ENCODE measurements at places on chromosomes 13 and 19.

DNA sequence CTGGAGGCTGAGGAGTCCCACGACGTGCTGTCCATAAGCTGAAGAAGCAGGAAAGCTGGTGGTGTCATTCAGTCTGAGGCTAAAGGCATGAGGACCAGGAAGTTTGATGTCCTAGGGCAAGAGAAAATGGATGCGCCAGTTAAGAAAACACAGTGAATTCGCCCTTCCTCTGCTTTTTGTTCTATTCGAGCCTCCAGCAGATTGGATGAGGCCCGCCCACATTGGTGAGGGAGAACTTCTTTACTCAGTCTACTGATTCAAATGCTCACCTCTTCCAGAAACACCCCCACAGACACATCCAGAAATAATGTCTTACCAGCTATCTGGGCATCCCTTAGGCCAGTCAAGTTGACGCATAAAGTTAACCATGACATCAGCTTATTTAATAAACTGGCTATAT is 7.5 kb upstream of the TTYH1 start:
- DNase-seq, result no peak

- no peak for DNase-seq
Observed at GRCh38 chr13:65971541-65971940, 1258.6 kb downstream of the PCDH9 start.

- no peak for DNase-seq
Observed at GRCh38 chr13:55553701-55554100, 1587.0 kb upstream of the PRR20A start.

DNA sequence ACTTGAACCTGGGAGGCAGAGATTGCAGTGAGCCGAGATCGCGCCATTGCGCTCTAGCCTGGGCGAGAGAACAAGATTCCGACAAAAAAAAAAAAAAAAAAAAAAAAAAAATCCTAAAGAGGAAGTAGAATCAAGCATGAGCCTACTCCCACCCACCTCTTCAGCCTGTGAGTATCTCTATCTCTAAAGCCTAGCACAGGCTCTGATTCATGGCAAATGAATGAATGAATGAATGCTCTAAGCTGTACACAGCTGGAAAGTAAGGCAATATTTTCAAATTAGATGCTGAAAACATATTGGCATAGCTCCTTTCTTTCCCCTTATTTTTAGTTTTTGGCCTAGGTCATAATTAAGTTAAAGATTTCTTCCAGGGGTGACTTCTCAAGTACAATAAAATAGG is 35.7 kb upstream of the FAM216B start:
- DNase-seq, result no peak

DNA sequence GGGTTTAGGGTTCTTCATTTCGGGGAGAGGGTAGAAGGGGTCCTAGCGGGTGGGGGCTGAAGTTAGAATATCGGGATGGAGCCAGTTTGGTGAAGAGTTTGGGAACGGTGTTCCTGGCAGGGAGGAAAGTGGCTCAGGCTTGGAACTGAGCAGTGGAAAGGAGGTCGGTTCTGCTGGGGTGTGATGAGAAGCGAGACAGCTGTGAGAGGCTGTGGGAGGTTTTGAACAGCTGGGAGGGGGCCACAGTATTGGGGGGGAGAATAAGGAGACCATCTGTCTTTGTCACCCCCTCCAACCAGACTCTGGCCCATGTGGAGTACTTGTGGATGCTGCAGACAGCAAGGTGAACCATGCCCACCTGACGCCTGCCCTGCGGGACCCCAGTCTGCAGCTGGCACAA is 1.0 kb upstream of the TM6SF2 start:
- DNase-seq, result no peak

GRCh38 chr13:112709825-112710783 is 20.3 kb downstream of the ATP11A start:
- DNase-seq, result no peak

DNA sequence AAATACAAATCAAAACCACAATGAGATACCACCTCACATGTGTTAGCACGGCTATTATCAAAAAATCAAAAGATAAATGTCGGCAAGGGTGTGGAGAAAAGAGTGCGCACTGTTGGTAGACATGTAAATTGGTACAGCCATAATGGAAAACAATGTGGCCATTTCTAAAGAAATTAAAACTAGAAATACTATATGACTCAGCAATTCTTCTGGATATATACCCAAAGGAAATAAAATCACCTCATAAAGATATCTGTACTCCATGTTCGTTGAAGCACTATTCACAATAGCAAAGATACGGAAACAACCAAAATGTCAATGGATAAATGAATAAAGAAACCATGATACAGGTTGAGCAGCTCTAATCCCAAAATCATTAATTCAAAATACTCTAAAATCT is 30.8 kb downstream of the VWA8 start:
- DNase-seq, result no peak

DNA sequence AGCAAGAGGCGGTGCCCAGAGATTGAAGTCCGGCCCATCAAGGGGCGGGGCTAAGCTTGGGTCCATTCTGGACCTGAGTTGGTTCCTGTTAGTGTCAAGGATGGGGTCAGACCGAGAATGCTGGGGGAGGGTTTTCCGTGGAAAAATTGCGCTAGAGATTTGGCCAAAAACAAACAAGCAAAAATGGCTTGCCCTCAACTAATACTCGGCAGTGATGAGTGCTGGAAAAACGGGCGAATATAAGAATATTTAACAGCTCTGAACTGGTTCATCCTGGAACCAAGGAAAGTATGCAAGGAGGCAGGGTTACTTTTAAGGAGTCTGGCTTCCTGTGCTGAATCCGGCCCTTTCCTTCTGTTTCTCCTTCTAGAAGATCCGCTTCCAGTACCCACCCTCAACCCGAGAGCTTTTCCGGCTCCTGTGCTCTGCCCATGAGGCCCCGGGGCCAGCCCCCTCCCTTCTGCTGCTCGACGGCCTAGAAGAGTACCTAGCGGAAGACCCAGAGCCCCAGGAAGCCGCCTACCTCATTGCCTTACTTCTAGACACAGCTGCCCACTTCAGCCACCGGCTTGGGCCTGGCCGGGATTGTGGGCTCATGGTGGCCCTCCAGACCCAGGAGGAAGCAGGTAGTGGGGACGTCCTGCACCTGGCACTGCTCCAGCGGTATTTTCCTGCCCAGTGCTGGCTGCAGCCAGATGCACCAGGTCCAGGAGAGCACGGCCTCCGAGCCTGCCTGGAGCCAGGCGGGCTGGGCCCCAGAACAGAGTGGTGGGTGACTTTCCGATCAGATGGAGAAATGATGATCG is 880 bp downstream of the SWSAP1 start:
- DNase-seq, result no peak

GRCh38 chr19:49189259-49189658 is 31.7 kb downstream of the TRPM4 start:
- no peak for DNase-seq

DNA sequence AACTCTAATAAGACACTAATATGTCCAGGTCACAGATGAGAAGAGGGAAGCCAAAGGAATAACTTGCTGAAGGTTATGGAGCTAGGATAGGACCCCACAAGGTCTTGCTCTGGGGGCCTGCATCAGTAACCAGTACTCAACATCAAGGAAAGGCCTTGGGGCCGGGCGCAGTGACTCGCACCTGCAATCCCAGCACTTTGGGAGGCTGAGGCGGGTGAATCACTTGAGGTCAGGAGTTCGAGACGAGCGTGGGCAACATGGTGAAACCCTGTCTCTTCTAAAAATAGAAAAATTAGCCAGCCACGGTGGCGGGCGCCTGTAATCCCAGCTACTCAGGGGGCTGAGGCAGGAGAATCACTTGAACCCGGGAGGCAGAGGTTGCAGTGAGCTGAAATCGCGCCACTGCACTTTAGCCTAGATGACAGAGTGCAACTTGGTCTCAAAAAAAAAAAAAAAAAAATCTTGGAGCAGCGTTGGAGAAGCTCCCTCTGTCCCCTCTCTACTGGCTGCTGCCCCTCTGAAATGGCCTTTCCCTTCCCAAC is 1.8 kb downstream of the LONP1 start:
- no peak for DNase-seq

DNA sequence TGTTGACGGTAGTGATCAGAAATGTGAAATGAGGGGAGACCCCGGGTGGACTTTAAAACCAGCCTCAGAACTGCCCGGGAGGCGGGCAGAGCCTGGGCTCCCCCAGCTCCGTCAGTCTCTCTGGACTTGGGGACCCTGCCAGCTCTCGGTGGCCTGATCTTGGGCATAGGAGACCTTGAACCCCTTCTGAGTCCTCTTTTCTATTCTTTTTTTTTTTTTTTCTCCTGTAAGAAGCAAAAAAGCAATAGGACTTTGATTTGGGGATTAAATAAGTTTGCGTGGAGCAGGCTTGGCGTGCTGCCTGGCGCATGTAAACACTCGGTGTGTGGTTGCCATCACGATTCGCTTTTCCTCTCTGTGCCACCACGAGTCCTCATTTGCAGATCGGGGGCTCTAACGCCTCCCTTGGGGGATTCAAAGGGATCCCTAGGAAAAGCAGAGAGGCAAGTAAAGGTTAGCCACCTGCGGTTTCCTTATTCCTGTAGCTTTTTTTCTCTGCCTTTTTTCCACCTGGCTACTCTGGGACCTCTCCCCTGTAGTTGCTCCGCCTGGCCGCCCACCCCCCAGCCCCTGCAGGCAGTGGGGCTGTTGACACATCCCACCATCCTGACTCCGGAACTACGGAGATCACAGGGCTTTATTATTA is 1.3 kb downstream of the SAFB start:
- no peak for DNase-seq

DNA sequence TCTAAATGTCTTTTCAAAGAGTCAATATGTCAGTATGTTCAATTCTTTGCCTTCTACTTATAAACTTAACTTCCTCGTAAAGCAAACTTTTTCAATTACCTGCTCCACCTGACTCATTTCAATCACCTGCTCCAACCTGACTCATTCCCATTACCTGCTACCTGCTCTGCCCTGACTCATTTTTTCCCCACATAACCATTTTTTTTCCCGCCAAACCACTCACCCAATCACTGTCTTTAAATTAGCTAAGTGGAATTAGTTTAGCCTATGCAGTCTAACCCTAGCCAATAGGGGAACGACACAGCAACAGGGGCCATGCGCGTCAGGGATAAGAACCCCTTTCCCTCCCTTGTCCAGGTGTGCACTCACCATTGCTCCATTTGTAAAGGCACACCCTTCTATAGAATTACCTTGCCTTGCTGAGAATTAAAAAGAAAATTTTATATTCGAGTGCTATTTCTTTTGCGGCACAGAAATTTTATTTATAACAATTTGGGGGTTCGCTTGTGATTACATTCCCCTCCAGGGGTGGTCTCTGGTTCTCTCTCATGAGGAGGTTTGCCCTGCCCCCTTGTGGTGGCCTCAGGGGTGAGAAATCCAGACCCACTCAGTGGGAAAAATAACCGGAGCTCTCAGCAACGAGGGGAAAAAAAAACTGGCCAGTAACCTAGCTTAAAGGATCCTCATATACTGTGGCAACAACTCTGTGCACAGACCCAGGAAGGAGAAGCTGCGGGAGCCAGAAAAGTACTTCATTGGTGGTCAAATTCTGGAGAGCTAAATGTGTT is 193.1 kb downstream of the ZNF486 start:
- DNase-seq, result peak; percentile 25

GRCh38 chr13:109370496-109370895 is 415.9 kb downstream of the IRS2 start:
- no peak for DNase-seq

GRCh38 chr13:106001443-106001842 is 534.0 kb downstream of the EFNB2 start:
- DNase-seq, result no peak

DNA sequence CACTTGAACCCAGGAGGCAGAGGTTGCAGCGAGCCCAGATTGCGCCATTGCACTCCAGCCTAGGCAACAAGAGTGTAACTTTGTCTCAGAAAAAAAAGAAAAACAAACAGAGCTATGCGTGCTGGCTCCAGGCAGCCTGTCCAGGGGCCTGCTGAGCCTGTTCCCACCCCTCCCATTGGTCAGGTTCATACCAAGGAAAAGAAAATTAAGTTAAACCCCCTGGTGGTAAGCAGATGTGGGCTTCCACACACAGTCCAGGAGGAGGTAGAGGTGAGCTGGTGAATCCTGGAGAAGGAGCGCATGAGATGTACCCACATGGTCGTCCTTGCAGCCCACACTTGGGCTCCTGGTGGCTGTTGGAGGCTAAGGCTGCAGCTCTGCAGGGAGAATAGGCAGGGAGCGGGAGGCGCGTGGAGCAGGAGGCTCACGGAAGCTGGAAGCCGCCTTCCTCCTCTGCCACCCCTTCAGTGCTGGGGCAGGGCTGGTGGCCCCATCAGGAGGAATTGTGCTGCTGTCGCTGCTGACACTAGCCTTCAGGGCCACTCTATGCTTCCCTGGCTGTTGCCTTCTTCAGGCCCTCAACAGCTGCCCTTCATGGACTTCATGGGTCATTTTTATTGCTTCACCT is 10.5 kb upstream of the CHAMP1 start:
- no peak for DNase-seq

DNA sequence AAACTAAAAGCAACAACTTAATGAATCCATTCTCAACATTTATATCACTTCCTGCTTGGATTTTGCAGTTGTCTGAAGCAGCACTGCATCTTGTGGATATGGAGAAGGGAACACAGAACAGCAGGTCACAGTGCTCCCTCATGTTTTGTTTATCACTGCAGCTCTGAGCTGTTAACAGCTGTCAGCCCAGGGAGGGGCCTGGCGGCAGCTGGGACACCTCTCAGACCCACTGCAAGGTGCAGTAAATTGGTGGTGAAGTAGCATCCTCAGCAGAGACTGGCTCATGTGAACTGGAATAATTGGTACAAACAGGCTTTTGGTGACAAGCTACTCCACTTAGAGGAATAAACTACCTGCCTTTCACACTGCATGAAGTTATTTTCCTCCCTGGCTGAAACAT is 170.4 kb downstream of the LIG4 start:
- DNase-seq, result no peak

DNA sequence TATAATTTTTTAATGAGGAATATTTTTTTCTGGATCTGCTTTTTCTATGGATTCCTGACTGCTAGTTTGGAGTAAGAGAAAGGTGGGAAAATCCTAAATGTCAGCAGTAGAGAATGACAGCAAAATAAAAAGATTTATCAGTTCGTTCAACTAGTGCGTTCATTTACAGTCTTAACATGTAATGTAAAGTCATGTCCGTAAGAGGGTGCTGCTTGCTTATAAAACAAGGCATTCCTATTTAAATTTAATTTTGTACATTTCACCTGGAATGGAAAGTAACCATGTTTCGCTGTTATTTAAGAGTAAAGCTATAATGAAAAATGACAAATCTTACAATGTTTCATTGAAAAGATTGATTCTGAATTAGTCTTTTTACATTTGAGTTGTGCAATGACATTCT is 76.6 kb downstream of the ZMYM2 start:
- DNase-seq, result no peak

DNA sequence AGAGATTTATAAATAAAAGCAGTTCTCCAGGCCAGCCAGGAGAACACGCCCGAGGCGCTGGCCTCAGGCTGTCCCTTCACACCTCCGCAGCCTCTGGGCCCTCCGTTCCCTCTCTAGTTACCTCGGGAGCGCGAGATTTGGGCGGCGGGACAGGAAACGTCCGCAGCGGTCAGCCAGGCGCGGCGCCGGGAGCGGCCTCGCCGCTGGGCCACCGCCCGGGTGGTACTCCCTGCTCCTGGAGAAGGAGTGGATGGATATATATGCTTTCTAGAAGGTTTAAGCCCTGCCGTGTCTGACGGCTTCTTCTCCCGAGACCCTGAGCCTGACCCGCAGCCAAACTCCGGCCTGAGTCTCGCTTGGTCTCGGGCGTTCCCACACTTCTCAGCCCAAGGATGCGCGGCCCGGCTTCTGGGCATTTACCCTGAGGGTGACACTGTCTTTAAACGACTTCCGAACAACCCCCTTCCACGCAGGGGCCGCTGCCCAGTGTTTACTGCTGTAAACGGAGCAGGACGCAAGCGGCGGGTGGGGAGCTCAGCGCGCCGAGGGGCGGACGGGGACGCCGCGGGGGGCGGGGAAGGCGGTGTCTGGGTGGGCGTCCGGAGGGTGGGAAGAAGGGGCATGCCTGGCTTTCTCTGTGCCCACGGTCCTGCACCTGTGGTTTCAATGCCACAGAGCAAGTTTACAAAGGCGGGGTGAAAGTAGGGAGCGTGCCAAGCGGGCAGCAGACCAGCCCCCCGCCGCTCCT is 2.0 kb upstream of the ZIC2 start:
- no peak for DNase-seq
